ENCODE measurements at places on chromosomes 5 and 9. TPM values are rescaled to one million over a fixed set of nuclear protein-coding genes. Genes with fewer than 3 reads are reported as not detected.

Gene OCLN
- total RNA-seq: 9.0 TPM

Gene FOXD4L4
- total RNA-seq: not detected

Gene PCDHGB6
- 0.13 TPM for total RNA-seq

Gene SPINK7
- total RNA-seq: not detected

Gene UBLCP1
- 33.1 TPM for total RNA-seq

Gene IDNK
- 6.7 TPM for total RNA-seq

Gene PTPN3
- total RNA-seq: 15.4 TPM

Gene PCDHGA7
- 1.0 TPM for total RNA-seq

Gene PAEP
- total RNA-seq: 0.14 TPM

Gene FBXL7
- total RNA-seq: 1.5 TPM

Gene SSBP2
- total RNA-seq: 8.2 TPM

Gene NDST1
- 64.7 TPM for total RNA-seq

Gene TNFSF8
- not detected for total RNA-seq

Gene MPDZ
- 15.7 TPM for total RNA-seq

Gene STPG3
- total RNA-seq: not detected

Gene SLC25A48
- total RNA-seq: 0.20 TPM

Gene PRR7
- total RNA-seq: 13.2 TPM

Gene PCDHAC2
- 2.9 TPM for total RNA-seq

Gene DNAH5
- total RNA-seq: 1.3 TPM

Gene TRIP13
- total RNA-seq: 68.0 TPM

Gene SYK
- 0.09 TPM for total RNA-seq

Gene HSD17B4
- 54.9 TPM for total RNA-seq

Gene FAM200C
- total RNA-seq: 1.9 TPM

Gene CNTNAP3B
- total RNA-seq: 15.1 TPM

Gene BAAT
- 0.55 TPM for total RNA-seq

Gene KIF4B
- total RNA-seq: 0.05 TPM

Gene GFRA3
- total RNA-seq: 0.10 TPM

Gene ADAMTS13
- 0.76 TPM for total RNA-seq

Gene ARHGEF28
- 14.3 TPM for total RNA-seq

Gene C1QTNF2
- 0.15 TPM for total RNA-seq

Gene CDH6
- total RNA-seq: 0.09 TPM

Gene AGXT2
- total RNA-seq: not detected

Gene NOXA1
- 0.78 TPM for total RNA-seq

Gene ADAM19
- 11.4 TPM for total RNA-seq
